ENCODE measurements at places on chromosomes 1 and 21. TPM values are rescaled to one million over a fixed set of nuclear protein-coding genes. Genes with fewer than 3 reads are reported as not detected.
A peak's percentile ranks its signal among the peaks of the same experiment; 100 is the strongest.

The OR2L5 gene
- 0.05 TPM for total RNA-seq

The NR0B2 gene
- 0.19 TPM for total RNA-seq

The MAGOH gene
- 84.3 TPM for total RNA-seq

The E2F2 gene
- total RNA-seq: 28.8 TPM

The UBAP2L gene
- total RNA-seq: 30.5 TPM

The CLIC6 gene
- 3.3 TPM for total RNA-seq

GRCh38 chr21:32132881-32133280, 146.0 kb downstream of the MIS18A start:
- no peak for DNase-seq

DNA sequence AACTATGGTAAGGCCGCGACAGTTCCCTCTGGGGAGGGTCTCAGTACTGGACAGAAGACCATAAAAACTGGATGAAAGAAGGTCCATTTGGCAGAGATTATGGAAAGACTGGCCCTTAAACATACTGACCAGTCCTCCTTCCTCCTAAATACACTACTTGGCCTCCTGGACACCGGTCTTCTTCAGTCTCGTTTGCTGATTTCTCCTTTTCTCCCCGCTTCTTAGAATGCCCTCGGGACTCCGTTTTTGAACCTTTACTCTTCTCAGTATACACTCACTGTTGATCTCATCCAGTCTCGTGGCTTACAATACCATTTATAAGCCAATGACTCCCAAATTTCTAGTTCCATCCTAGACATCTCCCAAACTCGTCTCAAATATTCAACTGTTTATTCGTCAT, 694 bp upstream of the MRPL9 start:
- no peak for DNase-seq

- DNase-seq: no peak
Observed at GRCh38 chr1:9905010-9905409, 5.1 kb downstream of the CTNNBIP1 start.

- DNase-seq: no peak
Observed at GRCh38 chr1:230735447-230735846, 11.7 kb upstream of the CAPN9 start.

DNA sequence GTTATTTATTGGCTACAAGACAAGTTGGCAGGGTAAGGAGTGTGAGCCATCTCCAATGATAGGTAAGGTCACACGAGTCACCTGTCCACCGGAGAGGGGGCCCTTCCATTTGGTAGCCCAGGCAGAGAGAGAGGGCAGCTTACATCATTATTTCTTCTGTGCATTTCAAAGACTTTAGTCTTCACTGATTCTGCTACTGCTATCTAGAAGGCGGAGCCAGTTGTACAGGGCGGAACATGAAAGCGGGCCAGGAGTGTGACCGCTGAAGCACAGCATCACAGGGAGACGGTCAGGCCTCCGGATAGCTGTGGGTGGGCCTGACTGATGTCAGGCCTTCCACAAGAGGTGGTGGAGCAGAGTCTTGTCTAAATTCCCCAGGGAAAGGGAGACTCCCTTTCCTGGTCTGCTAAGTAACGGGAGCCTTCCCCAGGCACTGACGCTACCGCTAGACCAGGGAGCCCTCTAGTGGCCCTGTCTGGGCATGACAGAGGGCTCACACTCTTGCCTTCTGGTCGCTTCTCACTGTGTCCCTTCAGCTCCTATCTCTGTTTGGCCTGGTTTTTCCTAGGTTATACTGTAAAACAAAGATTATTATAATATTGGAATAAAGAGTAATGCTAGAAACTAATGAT, 36.7 kb downstream of the ZNF695 start:
- DNase-seq: peak; percentile 31

- DNase-seq: no peak
Observed at GRCh38 chr21:44601596-44602462, 1.4 kb downstream of the KRTAP10-7 start.

GRCh38 chr21:36663033-36663855, 35.7 kb upstream of the SIM2 start:
- no peak for DNase-seq

DNA sequence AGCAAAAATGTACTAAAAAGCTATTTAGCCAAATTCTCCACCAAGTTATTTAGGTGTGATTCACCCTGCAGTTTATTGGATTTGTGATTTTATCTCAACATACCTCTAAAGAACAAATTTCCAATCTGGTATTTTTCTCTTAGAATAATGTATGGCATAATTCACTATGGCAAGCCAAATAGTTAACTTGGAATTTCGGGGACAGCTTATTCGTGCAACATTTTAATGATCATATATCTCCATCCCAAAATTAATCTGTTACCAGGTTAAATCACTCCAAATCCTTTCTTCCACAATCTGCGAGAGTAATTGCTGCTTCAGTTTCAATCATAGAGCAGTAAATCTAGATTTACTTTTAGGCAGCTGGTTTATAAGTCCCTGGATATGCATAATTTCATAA, 53.4 kb downstream of the ERICH3 start:
- no peak for DNase-seq

DNA sequence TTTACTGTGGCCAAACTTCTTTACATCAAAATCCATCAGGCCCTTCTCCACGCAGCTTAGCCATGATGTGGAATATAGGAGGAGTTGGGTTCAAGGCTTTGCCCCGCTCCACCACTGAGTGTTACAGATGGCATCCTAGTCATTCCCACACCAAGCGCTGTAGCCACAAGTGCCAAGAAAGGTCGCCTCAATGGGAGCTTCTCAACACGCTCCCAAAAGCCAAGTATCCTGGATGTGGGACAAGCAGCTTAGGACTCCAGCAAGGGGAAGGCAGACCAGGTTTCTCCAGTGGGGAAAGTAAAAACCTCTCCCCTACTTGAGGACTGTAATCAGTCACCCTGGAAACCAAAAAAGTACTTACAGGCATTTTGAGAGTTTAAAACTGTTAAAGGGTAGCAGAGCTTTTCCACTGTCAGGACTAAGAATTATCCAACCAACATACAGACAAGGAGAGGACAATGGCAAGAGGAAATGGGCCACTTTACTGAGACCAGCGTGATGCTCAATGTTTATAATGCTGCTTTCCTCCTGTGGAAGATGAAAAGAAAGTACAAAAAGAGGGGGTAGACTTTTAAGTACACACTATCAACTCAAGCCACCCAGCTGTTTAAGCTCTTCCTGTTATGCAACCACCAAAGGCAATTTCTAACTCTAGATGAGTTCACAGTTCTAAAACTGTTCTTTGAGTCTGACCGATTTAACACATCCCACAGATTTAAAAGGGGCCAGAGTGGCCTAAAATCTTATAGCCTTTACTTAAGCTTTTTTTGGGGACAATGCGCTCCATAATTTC, 120.7 kb upstream of the KRTAP19-8 start:
- DNase-seq: peak; percentile 30

Data from thymus (tissue), 14 donors.